ENCODE measurements at places on chromosomes 12 and 14.

DNA sequence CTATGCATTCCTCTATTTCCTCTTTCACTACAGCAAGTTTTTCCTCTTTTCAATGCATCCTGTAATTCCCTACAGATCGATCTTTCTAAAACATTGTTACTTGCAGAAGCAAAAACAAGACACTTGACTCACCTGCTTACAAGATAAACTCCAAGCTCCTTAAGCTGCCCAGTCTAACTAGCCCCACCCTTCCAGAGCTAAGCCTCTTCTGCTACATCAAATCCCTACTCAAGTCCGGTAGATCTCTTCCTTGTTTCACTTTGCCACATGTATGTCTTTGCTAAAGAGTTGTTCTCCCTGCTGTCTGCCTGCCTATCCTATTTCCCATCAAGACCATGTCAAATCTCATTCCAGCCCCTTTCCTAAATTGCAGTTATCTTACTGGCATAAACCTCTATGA lies 724.8 kb downstream of the C12orf50 start:
- no peak for DNase-seq

- no peak for DNase-seq
Observed at GRCh38 chr12:57235017-57235727, 5.7 kb downstream of the SHMT2 start.

DNA sequence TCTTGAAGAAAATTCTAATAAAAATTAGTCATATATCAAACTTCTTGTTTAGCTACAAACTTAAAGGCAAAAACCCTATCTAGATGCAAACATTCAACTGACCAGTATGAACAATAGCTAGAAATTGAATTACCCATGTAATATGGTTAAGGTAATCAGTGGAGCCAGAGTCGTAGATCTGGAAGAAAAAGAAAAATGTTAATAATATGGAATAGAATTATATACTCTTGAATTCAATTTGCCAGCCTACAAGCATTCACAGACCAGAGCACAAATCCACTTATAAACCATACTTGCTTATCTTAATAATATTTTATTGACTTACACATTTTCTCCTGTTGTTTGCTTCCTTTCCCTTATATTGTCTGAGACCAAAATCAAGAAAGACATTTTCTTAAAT lies 7.7 kb upstream of the HEATR5A start:
- no peak for DNase-seq

DNA sequence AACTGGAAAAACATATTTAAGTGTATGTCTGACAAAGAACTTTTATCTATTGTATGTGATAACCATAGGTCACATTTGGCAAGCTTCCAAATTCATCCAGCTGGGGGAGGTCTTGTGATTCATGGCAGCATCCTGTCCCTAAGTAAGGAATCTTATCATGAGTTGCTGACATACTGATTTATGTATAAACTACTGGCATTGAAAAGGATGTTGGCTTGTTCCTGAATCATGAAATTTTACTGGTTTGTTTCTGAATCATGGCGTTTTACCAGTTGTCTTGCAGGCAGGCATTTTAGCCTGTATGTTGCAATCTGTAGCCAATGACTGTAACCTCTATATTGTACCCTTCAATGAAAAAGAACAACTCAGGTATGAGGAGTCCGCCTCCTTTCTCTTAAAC lies 244.8 kb downstream of the IPO8 start:
- DNase-seq: no peak

DNA sequence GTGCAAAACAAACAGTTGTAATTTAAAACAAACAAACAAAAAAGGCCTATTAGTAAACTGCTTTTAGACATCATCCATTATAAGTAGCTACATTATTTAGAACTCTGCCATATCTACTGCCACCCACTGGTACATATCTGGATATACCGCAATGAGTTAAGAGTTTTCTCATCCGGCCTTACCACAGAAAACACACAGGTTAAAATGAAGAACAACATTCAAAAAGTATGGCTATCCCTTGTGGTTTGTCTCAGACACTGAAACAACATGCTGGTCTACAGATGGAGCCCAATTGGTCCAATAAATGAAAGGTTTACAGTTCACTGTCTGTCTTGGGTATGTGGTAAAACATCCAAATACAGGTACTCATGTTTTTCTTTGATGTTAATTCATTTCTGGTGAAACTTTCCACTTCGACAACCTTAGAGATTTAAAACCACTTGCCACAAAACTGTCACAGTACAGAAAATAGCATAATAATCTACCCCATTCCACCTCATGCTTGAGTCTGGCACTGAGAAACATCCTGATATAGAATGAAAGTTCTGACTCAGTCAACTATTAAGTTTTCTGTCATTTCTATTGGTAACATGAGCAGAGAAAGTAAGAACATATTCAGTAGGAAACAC lies 354.3 kb downstream of the CEP128 start:
- no peak for DNase-seq

GRCh38 chr12:70929029-70929428 lies 8.5 kb upstream of the PTPRR start:
- DNase-seq: no peak

GRCh38 chr14:24785698-24786097 lies 151.7 kb upstream of the GZMB start:
- DNase-seq: no peak

GRCh38 chr12:112347581-112347982 lies 34.6 kb downstream of the HECTD4 start:
- DNase-seq: no peak

DNA sequence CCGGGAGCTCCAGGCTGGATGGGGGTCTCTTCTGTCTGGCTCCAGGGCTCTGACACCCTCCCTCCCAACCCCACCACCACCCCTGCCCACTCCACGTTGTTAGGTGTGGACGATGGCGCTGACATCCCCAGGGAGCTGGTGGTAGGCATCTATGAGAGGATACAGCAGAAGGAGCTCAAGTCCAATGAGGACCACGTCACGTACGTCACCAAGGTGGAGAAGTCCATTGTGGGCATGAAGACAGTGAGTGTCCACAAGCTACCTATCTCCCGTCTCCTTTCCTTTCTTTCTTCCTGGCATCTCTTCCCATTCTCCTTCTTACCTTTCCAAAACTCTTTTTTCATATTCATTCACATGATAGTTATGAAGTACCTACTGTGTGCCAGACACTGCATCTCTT lies 52.1 kb downstream of the SLC6A12 start:
- no peak for DNase-seq

DNA sequence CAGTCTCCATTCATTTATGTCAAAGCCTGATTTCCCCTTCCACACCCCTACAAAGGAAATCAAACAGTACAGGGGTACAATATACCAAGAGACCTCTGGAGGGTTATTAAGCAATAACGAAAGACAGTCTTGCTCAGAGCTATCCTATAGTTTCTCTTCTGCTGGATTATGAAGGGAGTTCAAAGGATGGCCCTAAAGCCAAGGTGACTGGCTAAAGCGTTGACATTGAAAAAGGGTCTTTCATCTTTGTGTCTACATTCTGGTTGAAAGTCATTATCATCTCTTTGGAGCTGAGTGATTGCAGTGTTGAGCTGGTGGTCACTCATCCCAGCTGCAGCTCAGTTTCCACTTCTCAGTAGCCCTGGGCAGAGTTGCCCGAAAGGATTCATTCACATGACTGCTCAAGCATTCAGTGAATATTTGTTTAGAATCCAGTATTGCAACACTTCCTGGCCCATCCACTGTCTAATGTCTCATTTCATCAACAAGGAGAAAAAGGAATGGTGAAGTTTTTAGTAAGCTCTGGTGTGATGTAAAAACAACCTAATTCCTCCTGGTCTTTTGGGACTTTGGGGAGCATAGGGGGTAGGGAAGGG lies 19.2 kb upstream of the TBX5 start:
- DNase-seq: no peak

DNA sequence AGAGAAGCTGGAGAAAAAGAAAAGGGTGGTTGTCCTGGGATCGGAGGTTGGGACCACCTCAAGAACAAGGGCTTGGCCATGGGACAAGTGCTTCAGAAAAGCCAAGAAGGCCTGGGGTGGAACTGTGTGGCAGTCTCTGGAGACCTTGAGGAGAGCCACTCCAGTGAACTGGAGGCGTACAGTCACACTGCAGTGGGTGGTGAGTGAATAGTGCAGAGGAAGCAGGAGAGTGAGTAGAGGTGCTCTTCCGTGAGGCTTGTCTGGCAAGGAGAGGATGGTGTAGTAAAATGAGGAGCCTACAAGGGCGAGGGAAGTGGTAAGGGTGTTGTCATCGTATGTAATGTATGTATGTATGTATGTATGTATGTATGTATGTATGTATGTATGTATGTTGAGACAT lies 20.9 kb downstream of the RASSF3 start:
- no peak for DNase-seq

- no peak for DNase-seq
Observed at GRCh38 chr14:102825307-102826095, 48.3 kb downstream of the TRAF3 start.

- DNase-seq: no peak
Observed at GRCh38 chr14:98249476-98249875, 1022.5 kb downstream of the BCL11B start.

- DNase-seq: no peak
Observed at GRCh38 chr14:98958632-98959031, 313.4 kb downstream of the BCL11B start.

GRCh38 chr12:130796985-130797686 lies 41.9 kb downstream of the STX2 start:
- DNase-seq: no peak

- DNase-seq: no peak
Observed at GRCh38 chr12:15629761-15630160, 159.4 kb downstream of the EPS8 start.

GRCh38 chr12:52771088-52771487 lies 6.1 kb downstream of the KRT76 start:
- DNase-seq: no peak

DNA sequence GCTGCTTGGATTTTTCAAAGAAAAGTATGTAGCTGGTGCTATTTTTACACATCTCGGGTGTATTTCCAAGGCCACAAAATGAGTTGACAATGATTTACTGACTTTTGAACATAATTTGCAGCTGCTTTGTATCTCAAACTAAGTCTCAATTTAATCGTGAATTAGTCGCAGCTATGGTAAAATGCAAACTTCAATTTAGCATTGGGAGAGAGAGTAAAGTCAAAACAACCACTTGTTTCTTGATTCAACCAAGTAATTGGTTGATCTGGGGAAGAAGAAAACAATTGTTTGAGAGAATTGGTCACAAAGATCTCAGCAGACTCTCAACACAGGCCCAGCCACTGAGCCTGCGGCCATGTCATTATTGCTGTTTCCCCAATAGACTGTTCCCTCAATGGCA lies 75.0 kb upstream of the DYRK2 start:
- no peak for DNase-seq

DNA sequence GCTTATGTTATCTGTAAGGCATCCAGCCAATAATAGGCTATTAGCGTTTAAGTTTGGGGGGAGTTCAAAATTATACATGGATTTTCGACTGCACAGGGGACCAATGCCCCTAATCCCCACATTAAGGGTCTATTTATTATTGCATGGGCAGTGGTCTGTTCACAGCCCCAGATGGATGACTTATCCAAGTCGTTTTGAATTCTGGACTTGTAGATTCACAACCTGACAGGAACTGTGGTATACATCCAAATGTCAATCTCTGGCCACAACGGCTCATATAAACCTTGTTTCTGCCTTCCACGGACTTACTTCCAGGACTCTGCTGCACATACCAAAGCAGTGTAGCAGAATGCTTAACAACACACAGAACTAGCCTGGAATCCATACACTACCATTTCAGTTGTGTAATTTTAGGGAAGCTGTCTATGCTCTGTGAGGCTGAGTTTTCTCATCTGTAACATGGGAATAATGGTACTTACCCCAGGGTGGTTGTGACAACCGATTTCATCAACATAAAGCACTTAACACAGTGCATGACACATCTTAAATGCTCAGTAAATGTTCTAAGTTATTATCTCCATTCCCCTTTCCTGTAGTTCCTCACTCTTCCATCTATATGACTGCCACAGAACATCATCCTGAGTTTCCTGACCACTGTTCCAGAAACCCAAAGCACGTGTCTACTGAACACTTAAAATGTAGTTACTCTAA lies 3.7 kb downstream of the DDX24 start:
- no peak for DNase-seq
